ENCODE measurements at places on chromosomes 3 and 15. TPM values are rescaled to one million over a fixed set of nuclear protein-coding genes. Genes with fewer than 3 reads are reported as not detected.

Gene CPA3
- total RNA-seq, result not detected

Gene ROPN1
- 0.92 TPM for total RNA-seq

Gene RAB43
- total RNA-seq, result 21.6 TPM

Gene GRAMD1C
- 2.5 TPM for total RNA-seq

Gene UPK1B
- total RNA-seq, result 0.48 TPM

Gene ANKUB1
- 0.17 TPM for total RNA-seq

Gene CORO2B
- 4.3 TPM for total RNA-seq

Gene CYP1A1
- total RNA-seq, result 1.7 TPM

Gene SPSB4
- not detected for total RNA-seq

Gene MAP2K1
- 29.8 TPM for total RNA-seq

Gene PLA2G4D
- under 0.01 TPM for total RNA-seq

Gene LSMEM2
- not detected for total RNA-seq

Gene GOLGA8G
- not detected for total RNA-seq

Gene CDCP1
- total RNA-seq, result 126 TPM

Gene CLDN1
- total RNA-seq, result 78.7 TPM

Gene CSTA
- 222 TPM for total RNA-seq

Gene EPHB1
- total RNA-seq, result not detected

Gene ERICH6
- not detected for total RNA-seq

Gene CCR8
- total RNA-seq, result not detected

Gene ZNF35
- total RNA-seq, result 16.3 TPM

Gene FSIP1
- total RNA-seq, result 4.9 TPM

Gene AADAC
- total RNA-seq, result not detected

Gene CYP1A2
- not detected for total RNA-seq

Gene STRA6
- total RNA-seq, result not detected

Gene FSTL1
- total RNA-seq, result 161 TPM

Gene XYLB
- 4.5 TPM for total RNA-seq

Gene GJD2
- total RNA-seq, result not detected

Gene NR2E3
- 1.7 TPM for total RNA-seq

Gene NANOGP8
- not detected for total RNA-seq

Gene LCTL
- not detected for total RNA-seq

Gene BTLA
- total RNA-seq, result not detected

Gene CYB561D2
- 10.0 TPM for total RNA-seq

Gene ESYT3
- total RNA-seq, result 2.8 TPM

Gene ITIH1
- total RNA-seq, result not detected

Gene BSN
- 0.05 TPM for total RNA-seq

Gene EFCAB12
- total RNA-seq, result under 0.01 TPM

Gene MYO5C
- 2.5 TPM for total RNA-seq

Gene SPESP1
- not detected for total RNA-seq

Gene NOX5
- total RNA-seq, result 0.05 TPM

Gene ITGB5
- 172 TPM for total RNA-seq

Gene AQP9
- total RNA-seq, result not detected

Gene SLC6A1
- under 0.01 TPM for total RNA-seq

Gene SYNPR
- not detected for total RNA-seq

Gene CCDC39
- not detected for total RNA-seq

All from mammary epithelial cell (primary cell).